ENCODE measurements at places on chromosomes 6 and 20.

DNA sequence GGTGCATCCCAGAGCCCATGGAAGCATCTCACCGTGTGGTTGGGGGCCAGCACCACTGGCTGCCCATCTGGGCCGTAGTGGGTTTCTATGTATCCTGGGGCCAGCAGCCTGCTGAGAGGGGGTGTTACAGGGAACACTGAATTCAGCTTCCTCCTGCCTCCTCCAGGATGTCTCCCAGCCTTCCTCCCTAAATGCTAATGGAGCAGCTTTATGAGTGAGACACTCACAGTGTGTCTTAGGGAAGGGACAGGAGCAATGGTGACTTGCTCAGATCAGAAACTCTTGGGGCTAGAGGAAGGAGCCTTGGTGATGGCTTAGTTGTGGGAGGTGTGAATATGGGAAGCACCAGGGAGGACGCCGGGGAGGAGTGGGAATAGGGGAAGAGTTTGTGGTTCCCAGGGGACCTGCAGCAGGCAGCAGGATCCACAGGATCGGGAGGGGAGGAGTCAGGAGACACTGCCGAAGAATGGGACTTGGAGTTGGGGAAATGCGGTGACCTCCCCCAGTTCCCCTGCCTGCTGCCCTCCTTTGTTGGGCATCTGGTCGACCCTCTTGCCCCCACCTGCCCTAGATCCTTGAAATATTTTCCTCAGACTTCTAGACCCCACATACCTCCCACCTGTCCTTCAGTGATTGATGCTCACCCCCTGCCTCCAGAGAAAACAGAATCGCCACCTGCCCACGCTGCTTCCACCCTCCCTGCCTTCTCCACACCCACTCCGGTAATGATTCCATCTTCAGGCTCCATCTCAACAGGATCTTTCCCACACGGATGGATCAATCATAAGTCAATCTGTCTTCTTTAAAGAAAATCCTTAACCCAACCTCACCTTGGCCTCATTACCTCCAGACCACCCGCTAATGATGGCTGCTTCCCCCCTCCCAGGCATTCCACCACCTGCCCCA, 6.6 kb downstream of the ADAM33 start:
- DNase-seq, result no peak

- peak; percentile 72 for DNase-seq
These were observed 15.2 kb upstream of the ZNF335 start for GRCh38 chr20:45987108-45987780.

GRCh38 chr20:58829531-58829941, 21.2 kb downstream of the GNAS-AS1 start:
- no peak for DNase-seq

GRCh38 chr6:33088258-33088930, 12.6 kb downstream of the HLA-DPB1 start:
- no peak for DNase-seq

DNA sequence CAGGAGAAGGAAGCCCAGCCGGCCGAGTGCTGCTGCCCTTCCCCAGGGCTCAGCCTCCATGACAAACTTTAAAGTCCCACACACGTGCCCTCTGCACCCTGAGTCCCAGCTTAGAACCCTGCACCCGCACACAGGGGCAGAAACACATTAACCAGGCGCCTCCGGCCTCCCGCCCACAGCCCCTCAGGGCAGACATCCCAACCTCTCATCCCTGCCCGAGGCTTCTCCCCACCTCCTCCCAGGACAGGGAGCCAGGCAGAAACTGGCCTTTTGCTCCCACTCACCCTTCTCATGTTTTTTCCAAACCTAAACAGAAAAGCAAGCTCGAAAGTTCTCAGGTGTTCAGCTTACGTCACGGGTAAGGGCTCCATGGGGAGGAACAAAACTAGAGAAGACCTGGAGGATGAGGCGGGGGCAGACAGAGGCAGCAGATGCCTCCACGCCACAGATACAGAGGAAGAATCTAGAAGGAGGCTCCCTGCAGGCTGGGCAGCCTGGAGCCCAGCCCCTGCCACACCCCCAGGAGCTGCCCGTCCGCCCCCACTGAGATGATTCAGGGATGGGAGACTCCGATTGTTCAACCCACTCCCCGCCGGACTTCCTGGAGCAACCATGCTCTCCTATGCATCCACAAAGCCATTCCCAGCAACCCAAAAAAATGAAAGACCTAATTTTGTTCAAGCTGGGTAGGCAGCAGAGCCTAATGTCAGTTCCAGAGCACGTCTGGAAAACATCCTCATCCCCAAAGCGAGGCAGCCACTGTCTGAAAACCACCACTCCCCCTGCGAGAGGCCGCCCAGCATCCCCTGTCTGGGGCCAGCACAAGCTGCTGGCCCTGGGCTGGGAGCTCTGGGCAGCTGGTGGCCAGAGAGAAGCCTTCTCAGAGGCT, 8.8 kb downstream of the KCNQ2 start:
- no peak for DNase-seq

DNA sequence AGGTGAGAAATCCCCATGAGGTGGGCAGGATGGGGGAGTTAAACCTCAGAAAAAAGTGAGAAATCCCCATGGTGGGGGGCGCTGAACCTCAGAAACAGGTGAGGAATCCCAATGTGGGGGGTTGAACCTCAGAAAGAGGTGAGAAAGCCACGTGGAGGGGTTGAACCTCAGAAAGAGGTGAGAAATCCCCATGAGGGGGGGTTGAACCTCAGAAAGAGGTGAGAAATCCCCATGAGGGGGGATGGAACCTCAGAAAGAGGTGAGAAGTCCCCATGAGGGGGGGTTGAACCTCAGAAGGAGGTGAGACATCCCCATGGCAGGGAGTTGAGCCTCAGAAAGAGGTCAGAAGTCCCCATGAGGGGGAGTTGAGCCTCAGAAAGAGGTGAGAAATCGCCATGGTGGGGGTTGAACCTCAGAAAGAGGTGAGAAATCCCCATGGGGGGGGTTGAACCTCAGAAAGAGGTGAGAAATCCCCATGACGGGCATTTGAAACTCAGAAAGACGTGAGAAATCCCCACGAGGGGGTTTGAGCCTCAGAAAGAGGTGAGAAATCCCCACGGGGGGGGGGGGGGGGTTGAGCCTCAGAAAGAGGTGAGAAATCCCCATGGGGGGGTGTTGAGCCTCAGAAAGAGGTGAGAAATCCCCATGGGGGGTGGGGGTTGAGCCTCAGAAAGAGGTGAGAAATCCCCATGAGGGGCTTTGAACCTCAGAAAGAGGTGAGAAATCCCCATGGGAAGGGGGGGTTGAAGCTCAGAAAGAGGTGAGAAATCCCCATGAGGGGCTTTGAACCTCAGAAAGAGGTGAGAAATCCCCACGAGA, 14.3 kb upstream of the GOPC start:
- peak; percentile 19 for DNase-seq

DNA sequence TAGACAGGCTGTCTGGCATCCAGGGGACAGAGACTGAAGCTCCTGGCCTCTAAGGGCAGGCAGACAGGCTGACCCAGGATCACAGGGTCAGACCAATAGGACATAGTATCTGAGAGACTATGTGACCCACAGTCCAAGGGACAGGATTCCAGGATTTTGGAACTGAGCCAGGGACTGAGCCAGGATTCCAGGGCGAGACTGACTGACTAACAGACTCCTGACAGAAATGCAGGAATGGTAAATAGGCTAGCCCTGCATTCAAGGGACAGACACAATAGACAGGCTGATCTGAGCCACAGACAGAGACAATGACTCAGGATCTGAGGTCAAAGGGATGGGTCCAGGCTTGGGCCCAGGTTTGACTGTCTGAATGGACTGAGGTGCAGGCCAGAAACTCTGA, 19.8 kb downstream of the XKR7 start:
- no peak for DNase-seq

GRCh38 chr6:109284675-109285074, 97.6 kb downstream of the CD164 start:
- DNase-seq, result no peak

DNA sequence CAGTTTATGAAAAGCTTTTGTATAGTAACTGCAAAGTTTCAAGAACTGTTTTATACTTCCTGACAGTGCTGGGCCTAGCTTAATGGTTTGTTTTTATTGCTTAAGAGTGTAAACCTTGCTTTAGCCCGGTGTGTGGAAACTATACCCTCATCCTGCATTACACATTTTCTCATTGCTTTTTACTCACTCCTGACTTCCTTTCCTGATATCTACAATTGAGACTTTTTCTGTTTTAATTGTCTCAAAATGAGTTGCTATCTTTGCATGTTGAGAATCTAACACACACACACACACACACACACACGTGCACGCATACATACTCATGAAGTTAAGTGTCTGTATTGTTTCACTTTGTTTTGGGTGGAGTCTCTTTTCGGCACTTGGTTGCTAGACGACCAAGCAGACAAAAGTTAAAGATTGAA, 16.7 kb downstream of the BMP2 start:
- DNase-seq, result no peak

GRCh38 chr6:45642331-45643125, 264.8 kb upstream of the SUPT3H start:
- no peak for DNase-seq

GRCh38 chr6:8829796-8830195, 394.5 kb upstream of the SLC35B3 start:
- no peak for DNase-seq

GRCh38 chr20:20362774-20363433, 5.0 kb upstream of the INSM1 start:
- no peak for DNase-seq

DNA sequence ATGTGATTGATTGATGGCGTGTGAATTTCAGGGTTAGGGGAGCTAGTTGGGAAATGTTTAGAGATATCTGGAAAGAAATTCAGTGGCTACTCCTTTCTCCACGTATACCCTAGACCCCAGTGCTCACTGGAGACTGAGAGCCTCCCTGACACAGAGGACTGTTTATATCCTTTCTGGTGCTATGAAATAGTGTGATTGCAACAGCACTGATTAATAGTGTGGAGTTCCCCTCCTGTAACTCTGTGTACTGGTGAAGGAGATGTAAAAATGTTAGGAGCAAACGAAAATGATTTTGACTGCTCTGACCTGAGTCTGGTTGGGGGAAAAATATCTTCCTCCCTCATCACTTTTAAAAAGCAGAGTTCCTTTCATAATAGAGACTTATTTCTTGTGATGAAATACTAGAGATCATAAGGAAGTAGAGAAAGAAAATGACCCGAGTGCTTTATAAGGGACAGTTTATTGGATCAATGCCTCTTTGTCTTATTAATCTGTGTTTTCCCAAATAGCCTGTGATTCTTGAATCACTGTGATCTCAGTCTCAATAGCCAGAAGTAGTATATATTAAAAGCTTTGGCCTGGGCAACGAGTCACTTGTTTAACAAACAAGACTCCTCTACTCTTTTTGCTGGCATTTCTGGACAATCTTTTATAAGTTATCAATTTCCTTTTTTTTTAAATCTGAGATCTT, 92.3 kb downstream of the RNF182 start:
- no peak for DNase-seq

DNA sequence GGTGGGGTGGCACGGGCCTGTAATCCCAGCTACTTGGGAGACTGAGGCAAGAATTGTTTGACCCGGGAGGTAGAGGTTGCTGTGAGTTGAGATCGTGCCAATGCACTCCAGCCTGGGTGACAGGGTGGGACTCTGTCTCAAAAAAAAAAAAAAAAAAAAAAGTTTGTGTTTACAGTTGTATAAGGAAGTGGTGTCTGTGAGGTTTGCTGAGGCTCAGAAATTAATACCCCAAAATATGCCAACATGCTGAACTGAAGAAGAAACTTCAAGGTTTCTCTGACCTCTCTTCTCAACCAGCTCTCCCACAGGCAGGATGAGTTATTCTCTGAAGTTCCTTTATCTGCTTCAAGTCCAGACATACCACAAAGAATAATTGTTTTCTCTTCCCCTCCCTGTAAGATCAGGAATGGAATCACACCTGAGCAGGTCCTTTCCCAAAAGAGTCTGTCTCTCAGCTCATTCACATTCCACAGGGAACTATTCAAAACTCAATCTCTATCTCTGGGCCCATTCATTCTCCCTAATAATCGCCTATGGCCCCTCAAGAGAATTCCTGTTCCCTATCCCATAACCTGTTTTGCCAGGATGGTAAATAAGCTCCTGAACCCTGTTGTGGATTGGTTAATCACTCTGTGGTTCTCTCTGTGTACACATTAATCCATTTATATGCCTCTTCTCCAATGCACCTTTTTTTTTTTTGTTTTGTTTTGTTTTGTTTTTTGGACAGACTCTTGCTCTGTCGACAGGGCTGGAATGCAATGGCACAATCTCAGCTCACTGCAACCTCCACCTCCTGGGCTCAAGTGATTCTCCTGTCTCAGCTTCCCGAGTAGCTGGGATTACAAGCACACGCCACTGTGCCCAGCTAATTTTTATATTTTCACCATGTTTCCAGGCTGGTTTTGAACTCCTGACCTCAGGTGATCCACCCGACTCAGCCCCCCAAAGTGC, 17.4 kb upstream of the KIFC1 start:
- no peak for DNase-seq

DNA sequence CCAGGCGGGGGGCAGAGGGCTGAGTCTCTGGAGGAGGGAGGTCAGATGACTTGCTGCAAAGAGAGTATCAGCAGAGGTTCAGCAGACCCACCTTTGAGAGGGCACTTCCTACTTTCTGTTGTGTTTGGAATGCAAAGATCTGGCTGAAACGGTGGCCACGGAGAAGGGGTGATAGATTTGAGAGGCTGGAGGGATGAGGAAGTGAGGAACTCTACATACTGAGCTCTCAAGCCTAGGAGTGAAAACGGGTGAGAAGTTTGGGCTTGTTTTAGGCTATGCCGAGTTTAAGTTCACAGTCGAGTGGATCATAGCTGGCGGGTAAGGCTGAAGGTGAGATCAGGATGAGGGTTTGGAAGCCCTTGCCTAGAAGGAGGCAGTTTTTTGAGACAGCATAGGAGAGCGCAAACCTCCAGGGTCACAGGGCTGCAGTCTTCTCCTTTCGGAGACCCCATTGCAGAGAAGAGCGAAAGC, 477 bp upstream of the ITPA start:
- no peak for DNase-seq

- no peak for DNase-seq
These were observed 36.1 kb upstream of the NKX2-4 start for GRCh38 chr20:21433329-21433890.

DNA sequence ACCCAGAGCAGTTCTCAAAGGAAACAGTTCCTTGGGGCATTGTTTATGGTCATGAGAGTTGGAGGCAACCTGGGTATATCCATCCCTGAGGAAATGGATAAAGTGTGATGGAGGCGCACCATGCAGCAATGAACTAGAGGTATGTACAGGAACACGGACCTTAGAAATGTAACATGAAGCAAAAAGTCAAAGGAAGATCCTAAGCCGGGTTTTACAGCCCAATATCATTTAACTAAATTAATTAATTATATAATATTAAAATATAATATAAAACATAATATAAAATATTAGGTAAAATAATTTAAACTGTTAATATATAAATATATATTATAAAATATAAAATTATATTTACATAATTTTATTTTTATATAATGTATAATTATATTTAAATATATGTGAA, 44.1 kb upstream of the RNF8 start:
- DNase-seq, result no peak

- DNase-seq, result no peak
These were observed 140.2 kb downstream of the CD164 start for GRCh38 chr6:109242029-109242428.

DNA sequence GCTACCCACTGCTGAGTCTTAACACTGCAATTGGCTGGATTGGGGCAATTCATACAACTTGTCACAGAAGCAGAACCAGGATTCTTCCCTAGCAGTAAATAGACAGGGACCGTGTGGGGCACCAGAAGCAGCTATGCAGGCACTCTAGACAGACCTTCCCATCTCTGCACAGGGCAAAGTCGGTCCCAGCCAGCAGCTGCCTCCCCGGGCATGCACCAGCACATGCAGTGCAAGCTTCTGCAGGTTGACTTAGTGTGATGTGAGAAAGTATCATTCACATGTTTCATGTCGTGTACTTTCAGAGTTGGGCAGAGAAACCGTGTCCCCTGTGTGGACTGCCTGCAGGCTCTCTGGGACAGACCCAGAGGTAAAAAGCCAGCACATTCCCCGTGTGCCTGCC, 98.0 kb upstream of the FOXA2 start:
- DNase-seq, result no peak

All from memory B cell (primary cell).